NCI-H510A treated with DMSO at 0.1 percent for 48 hours (cell line): ENCODE measurements at places on chromosomes 5 and 9.
A peak's percentile ranks its signal among the peaks of the same experiment; 100 is the strongest.

DNA sequence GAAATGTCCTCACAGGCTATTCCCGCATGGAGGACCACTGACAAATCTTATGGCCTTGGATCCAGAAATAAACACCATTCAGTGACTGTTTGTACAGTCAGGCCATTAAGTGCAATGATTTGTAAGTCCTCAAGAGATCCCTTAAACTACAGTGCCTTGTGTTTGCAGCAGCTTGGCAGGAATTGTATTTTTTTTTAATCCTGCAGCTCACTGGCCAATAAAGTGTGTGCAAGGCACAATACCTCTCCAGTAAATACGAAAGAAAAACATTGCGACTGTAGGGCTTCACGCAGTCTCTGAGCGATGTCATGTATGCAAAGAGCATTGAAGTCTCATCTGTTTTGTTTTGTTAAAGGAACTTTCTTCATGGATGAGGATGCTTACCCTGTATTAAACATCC lies 74.2 kb upstream of the TUSC1 start:
- no peak for DNase-seq

DNA sequence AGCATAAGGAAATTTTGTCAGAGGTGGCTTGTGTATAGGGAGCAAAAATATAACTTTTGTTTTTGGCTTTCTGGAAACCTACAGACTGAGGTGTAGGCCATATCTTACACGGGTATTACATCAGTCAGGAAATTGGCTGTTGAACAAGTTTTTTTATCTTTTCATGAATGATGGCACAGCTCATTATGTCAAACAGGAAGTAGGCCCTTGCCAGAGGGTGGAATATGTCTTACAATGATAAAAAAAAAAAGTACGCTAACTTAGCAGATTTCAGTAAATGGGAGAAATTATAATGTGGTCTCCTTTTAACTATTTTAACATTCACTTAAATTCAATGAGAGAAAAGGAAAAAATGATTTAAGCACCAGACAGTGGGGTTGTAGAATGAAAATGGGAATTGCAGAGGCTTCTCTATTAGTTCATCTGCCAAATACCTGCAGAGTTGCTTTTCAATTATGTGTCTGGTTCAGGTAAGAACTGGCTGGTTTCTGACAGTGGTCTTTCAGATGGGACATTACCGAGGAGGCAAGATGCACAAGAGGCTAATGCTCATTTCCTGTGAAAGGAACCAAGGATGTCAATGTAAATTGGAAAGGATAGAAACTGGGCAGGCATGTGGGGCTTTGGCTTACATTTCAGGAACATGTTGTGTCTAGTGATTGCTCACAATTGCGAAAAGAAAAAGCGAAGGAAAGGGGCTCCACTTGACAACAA lies 169.9 kb downstream of the NNT start:
- no peak for DNase-seq

- no peak for DNase-seq
Observed at GRCh38 chr9:2367970-2368369, 253.6 kb upstream of the VLDLR start.

DNA sequence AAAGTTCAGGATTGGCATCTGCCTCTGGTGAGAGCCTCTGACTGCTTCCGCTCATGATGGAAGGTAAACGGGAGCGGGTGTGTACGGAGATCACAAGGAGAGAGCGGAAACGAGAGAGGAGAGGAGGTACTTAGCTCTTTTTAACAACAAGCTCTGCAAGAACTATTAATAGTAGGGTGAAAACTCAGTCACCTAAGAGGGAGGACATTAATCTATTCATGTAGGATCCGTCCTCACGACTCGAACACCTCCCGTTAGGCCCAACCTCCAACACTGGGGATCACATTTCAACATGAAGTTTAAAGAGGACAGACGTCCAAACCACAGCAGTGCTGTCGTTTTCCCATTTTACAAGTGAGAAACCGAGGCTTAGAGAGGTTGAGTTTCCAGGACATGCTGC lies 173.7 kb downstream of the SLC28A3 start:
- DNase-seq = peak; percentile 87

GRCh38 chr5:6703806-6704205 lies 9.4 kb upstream of the TENT4A start:
- no peak for DNase-seq

DNA sequence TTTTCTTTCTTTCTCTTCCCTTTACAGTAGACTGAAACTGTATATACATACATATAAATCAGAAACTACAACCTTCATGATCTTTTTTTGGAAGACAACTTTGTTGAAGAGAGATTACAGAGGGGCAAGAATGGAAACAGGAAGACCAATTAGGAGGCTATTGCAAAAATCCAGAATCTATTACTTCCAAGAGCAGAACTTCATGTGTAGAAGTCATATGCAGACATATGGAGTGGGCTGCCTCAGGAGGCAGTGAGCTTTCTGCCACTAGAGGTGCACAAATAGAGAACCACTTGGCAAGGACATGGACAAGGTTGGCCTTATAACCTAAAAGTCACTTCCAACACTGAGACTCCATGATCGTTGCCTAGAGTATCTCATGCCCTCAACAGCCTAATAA lies 157.8 kb upstream of the NR4A3 start:
- no peak for DNase-seq

GRCh38 chr5:109743770-109744212 lies 54.1 kb downstream of the MAN2A1 start:
- DNase-seq = no peak

- DNase-seq = no peak
Observed at GRCh38 chr9:18330401-18331309, 143.3 kb upstream of the ADAMTSL1 start.

DNA sequence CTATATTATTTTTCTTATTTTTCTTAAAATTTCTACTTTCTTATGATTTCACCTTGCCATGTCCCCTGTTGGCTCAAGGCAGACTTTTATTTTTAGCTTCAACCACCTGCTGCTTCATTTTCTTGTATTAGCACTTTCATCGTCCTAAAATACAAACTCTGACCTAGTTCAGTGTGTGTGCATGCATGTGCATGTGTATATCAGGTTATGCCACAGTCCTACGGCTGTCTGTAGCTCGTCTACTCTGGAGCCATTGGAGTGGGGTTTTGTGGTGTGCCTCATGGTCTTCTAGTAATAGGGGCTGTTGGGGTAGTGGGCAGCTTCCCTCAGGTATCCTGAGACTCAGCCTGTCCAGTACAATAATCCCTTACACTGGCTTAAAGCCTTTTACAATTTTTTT lies 13.4 kb upstream of the SPINK1 start:
- DNase-seq = no peak

GRCh38 chr9:35743880-35744518 lies 5.0 kb downstream of the GBA2 start:
- no peak for DNase-seq

- no peak for DNase-seq
Observed at GRCh38 chr9:82443312-82443711, 454.7 kb downstream of the SPATA31D1 start.

- DNase-seq = no peak
Observed at GRCh38 chr9:82799286-82799685, 263.7 kb downstream of the RASEF start.

GRCh38 chr9:107215381-107215780 lies 67.7 kb upstream of the RAD23B start:
- DNase-seq = no peak

GRCh38 chr9:121744002-121744686 lies 92.7 kb downstream of the DAB2IP start:
- DNase-seq = peak; percentile 5

DNA sequence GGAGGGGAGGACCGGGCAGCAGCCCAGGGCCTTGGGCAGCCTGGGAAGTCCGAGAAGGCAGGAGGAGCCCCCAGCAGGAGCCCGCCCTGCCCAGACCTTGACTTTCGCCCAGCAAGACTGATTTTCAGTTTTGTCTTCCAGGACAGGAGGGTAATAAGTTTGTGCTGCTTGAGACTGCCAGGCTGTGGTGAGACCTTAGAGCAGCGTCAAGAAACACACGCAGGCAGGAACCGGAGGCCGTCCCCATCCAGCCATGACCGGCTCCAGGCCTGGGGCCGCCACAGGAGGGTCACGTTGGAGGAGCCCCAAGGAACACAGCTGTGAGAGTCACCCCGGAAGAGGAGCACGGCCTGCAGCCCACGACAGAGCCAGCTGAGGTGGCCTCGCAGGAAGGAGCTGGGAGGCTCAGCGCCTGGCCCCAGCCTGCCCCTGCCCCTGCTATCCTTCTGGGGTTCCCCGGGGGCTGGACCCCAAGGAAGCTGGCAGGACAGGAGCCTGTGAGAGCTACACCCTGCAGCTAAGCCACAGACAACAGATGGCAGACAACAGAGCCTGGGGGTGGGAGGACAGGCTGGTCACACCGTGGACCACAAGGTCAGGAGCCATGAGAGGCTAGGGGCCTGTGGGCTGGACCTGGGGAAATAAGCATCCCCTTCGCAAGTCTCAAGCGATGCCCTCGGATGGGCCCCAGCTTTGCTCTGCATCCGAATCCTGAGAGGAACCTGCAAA lies 126.0 kb upstream of the FAM120A start:
- DNase-seq = no peak

GRCh38 chr9:136902259-136902821 lies 16.0 kb downstream of the TRAF2 start:
- DNase-seq = no peak

- DNase-seq = no peak
Observed at GRCh38 chr9:25654417-25654816, 23.8 kb downstream of the TUSC1 start.

GRCh38 chr5:40995801-40996586 lies 75.1 kb downstream of the MROH2B start:
- no peak for DNase-seq

GRCh38 chr5:178180141-178180863 lies 6.9 kb downstream of the GMCL2 start:
- no peak for DNase-seq

DNA sequence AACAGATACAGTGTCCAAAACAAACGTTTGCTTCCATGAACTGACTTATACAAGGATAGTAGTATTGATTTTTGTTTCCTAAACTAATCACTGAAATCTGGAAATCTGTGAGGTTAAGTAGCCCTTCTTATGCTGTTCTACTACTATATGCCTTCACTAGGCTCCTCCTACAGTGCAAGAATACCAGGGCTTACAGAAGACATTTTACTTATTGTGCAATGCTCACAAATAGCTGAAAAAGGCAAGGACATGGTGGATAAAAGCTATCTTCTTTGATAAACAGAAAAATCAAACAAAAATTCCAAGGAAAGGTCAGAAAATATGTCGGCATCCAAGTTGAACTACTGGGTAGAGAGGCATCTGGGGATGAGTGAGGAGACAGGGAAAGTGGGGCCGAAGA lies 61.9 kb downstream of the OXCT1 start:
- no peak for DNase-seq

DNA sequence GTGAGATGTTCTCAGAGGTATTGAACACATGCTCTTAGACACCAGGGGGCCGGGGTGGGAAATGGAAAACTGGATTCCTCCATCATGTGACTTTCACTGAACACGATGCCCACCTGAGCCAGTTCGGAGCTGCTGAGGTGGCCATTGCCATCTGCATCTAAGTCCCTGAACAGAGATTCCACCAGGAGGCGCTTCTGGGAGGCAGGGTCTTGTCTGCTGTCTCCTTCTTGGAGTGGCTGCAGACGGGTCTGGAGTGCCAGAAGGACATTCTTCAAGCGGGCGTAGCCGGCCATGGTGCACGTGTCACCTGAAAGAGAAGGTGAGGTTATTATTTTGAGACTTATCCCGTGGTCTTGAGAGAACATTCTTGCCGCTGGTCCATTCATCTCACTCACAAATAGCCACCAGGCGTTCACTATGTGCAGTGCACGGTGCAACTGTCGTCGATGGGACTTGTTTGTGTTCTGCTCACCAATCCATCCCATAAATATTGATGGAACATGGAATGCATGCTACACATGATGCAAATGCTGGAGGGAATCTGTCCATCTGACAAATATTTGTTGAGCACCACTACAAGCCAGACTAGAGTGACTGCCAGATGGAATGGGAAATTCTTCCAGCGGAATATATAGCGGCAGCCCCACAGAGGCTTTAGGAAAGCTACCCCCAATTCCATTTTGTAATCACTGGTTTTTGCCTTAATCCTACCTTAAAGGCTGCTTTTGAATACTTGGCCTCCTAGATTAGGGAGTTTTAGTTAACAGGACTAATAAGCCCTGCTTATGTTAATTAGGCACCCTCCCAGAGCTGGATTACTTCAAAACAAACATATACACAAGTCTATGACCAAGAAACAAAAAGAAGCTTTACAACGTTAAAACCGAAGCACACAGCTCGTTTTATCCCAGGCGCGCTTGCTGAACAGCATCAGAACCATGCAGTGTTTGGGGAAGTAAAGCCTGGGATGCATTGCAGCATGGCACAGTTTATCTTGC lies 264.8 kb downstream of the HSPA4 start:
- DNase-seq = no peak

- no peak for DNase-seq
Observed at GRCh38 chr5:53547226-53547625, 13.2 kb upstream of the NDUFS4 start.

GRCh38 chr5:98957307-98957706 lies 28.5 kb upstream of the CHD1 start:
- no peak for DNase-seq

DNA sequence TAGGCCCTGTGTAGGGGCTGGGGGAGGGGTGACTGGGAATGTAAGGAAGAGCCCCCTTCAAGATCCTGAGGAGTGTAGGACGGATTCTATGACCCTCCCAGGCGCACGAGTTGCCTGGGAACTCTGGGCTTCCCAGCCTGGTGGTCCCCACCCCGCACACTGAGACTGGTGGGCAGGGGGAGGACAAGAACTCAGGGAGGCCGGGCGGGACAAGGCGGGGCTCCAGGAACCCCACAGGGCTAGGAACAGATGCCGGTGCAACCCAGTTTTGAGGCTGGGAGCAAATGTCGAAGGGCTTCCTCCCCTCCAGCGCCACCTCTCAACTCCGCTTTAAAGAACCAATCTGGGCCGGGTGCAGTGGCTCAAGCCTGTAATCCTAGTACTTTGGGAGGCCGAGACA lies 1.3 kb upstream of the VDAC1 start:
- DNase-seq = no peak

DNA sequence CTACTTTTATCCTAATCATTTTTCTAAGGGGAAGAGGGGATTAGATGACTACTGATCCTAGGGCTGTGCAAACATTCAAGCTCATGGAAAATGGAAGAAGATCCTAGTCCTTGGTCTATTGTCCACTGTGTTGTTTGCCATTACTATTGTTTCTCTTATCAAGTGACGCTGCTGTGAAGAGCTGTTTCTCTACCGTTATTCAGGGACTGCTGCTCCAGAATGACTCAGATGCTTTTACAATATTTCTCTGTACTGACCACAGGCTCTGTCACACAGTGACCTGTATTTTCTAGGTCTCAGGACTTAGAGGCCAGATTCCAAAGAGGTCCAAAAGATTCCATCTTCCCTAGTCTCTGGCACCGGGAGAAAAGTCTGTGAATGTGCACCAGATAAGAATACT lies 159.5 kb upstream of the CHD1 start:
- no peak for DNase-seq

- DNase-seq = no peak
Observed at GRCh38 chr9:121818016-121818661, 166.7 kb downstream of the DAB2IP start.
